Fibroblast of skin of back (primary cell): ENCODE measurements at places on chromosomes 1 and 21.

DNA sequence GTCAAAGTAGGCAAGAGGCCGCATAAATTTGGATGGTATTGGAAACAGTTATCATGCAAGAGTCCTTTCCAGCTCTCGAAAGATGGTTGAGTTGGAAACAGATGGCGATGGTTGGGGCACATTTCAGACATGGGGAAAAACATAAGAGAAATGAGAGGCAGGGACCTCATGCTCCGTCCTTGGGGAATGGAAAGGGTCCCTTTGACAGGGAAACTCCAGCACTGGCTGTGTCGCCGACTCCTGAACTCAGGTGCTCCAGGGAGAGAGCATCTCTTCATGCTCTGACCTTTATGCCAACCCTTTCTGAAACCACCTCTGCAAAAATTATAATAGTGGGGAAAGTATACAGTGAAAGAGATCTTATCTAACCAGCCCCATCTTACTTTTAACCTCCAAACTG, 36.8 kb upstream of the COL6A2 start:
- DNase-seq: no peak

GRCh38 chr21:42513985-42514882, 582 bp downstream of the SLC37A1 start:
- peak; percentile 11 for DNase-seq

DNA sequence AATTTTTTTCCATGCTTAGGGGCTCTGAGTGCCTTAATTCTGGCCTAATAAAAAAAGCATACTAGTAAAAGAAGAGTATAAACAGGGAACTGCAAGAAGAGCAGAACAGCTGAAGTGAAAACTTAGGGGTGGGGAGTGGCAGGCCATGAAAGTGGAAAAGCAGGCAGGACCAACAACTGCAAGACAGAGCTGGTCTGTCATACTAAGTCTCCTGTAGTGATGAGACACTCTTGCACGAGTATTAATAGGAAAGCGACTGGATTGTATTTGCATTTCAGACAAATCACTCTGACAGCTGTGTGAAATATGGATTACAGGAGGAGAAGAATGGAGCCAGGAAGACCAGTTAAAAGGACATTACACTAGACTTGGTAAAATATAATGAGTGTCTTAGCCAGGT, 449.9 kb downstream of the NUF2 start:
- no peak for DNase-seq

GRCh38 chr1:171107262-171107940, 16.7 kb downstream of the FMO3 start:
- no peak for DNase-seq

DNA sequence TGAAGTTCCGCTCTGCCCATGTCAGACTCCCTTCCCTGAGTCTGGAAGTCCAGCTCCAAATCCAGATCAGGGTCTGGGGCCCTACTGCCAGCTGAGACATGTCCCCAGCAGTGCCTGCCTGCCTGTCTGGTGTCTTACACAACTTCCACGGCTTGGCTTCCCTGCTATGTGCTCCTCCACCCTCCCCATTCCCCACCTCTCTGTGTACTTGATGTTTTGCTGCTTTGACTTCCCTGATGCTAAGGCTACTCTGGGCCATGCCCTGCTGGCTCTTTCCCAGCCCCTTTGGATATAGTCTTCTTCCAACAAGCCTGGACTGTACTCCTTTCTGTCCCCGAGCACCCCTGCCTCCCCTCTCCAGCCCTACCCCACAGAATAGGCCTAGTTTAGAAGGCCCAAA, 7.3 kb downstream of the GJA5 start:
- no peak for DNase-seq

- DNase-seq: peak; percentile 74
Measured at GRCh38 chr1:98702976-98703375, 41.5 kb downstream of the SNX7 start.

DNA sequence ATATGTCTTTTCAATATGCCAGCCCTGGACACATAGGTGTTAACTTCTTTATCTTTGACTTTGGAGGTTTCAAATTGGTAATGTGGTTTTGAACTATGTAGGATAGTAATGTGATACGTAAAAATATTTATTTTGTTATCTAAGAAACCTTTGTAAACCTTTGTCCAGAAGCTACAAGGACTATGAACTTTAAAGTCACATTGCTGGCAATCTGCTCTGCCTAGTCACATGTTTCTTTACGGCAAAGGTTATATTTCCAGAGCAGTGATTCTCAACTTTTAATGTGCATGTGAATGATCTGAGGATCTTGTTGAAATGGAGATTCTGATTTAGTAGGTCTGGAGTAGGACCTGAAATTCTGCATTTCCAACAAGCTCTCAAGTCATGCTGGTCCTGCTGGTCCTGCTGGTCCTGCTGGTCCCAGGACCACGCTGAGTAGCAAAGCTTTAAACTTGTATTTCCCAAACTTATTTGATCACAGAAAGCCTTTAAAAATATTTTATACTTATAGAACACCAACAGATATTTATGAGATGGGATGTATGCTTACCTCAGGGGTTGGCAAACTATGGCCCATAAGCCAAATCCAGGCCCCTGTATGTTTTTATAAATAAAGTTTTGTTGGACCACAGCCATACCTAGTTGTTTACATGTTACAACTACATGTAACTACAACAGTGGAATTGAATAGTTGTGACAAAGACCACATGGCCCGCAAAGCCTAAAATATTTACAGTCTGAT, 57.9 kb upstream of the QSOX1 start:
- DNase-seq: no peak

DNA sequence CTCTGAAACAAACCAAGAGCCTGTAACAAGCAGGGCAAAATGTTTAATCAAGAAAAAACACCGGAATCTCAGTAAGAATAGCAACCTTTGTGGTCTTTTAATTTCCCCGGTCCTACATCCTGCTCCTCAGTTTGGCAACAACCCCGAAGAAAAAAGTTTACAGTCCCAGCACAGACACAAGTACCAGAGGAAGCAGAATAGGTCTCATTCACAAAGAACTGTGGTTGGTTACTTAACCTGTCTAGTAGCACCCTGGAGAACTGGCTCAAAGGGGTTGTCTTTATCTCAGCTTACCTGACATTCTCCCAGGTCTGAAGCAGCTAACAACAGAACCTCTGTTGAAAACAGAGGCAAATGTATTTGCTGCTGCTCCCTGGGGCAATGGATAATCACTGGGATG, 399.3 kb downstream of the AJAP1 start:
- DNase-seq: no peak

DNA sequence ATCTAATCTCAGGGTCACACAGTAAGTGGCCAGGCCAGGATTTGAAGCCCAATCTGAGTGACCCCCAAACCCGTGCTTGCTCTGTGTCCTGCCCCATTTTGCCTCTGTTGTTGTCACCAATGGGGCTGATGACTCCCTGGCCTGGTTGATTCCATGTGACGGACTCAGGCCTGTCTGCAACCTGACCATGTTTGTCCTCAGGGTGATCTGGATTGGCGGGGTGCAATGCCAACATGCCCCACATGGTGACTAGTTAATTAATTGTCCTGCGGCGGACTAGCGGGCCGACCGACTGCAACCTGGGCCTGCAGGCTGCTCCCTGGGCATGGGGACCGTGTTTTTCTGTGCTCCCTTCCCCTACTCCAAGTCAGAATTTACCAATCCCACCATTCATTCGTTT, 256.3 kb downstream of the MATN1 start:
- DNase-seq: no peak

- DNase-seq: no peak
Measured at GRCh38 chr1:235583511-235584001, 66.0 kb downstream of the GNG4 start.

GRCh38 chr1:246728311-246728710, 4.1 kb downstream of the SCCPDH start:
- no peak for DNase-seq

- no peak for DNase-seq
Measured at GRCh38 chr1:192998536-192998935, 60.6 kb downstream of the UCHL5 start.

DNA sequence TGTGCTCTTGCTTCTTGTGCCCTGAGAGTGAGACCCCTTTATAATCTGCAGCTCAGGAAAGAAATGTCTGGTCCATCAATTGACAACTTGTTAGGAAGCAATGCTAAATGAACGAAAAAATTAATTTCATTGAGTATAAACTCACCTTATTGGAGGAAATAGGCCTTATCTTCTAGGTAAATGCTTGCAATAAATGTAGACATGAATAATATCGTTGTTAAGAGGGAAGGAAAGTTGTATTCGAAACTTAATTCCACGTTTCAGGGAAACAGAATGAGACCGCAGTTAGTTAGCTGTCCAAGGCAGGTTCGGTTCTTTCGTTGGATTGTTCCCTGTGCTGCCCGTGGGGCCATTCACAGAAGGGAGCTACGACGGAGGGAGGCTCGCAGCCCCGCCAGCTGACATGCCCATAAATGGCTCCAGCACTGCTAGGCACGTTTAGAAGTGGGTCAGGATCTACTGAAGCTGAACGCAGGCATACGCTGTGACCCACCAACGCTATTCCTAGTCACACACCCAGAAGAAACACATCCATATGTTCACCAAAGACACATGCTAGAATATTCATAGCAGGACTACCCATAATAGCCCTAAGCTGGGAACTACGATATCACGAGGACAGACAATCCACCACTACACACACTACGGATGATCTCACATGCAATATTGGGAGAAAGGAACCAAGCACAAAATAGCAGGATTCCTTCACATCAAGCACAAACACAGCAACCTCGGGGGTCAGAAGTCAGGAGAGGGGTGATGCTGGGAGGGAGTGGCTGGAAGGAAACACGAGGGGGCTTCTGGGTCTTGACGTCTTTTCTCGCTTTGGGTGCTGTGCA, 56.2 kb upstream of the LBR start:
- DNase-seq: no peak

GRCh38 chr1:196544617-196545016, 63.6 kb downstream of the KCNT2 start:
- DNase-seq: no peak

DNA sequence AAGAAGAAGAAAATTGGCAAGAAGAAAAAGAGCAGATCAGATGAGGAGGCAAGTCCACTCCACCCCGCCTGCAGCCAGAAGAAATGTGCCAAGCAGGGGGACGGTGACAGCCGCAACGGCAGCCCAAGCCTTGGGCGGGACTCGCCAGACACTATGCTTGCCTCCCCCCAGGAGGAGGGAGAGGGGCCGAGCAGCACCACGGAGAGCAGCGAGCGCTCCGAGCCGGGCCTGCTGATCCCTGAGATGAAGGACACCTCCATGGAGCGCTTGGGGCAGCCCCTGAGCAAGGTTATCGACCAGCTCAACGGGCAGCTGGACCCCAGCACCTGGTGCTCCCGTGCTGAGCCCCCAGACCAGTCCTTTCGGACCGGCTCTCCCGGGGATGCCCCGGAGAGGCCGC, 9.0 kb upstream of the SLC25A34 start:
- DNase-seq: no peak

DNA sequence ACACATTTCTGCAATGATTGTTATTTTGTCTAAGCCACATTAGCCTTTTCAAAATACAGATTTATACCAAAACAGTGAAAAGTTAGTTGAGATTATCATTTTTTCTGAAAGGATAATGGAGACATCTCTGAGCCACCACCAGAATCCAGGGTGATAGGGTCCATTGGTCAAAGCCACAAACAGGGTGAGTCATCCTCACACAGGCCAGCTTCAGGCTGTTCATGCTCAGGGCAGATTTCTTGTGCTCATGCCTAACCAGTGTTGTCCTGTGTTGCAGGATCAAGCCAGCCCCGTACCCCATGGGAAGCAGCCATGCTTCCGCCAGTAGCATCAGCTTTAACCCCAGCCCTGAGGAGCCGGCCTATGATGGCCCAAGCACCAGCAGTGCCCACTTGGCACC, 13.4 kb downstream of the ELOA start:
- no peak for DNase-seq

DNA sequence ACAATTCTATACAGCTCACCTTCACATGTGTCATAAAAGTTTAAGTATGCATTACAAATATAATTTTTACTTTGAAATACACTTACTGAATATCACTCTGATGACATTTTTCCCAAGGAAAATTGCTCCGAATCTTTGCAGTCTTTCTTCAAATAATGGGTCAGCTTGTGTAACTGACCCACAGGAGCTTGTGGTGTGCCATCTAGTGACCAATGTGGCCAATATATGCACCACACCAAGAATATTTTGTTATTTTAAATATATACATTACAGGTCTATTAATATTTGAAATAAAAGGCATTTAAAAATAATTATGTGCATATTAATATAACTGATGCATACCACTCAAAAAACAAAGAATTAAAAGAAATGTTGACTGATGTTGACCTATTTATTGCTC, 271.4 kb downstream of the TBX15 start:
- DNase-seq: no peak

DNA sequence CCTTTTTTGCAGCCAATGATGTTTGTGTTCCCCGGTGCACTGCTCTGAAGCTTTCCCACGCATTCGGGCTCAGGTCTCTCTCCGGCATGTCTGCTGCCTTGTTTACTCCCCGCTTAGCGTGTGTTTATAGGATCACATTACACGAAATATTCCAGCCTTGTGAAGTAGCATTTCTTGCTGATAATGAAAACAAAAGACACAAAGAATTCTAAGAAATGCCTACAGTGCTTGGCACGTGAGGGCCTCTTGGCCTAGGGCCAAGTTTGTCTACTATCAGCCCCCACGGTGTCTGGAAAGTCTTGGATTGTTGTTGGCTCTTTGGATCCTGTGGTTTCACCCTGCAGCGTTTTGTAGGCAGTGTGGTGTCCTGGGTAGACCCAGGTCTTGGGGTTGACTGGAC, 11.2 kb upstream of the GSTM4 start:
- DNase-seq: no peak

DNA sequence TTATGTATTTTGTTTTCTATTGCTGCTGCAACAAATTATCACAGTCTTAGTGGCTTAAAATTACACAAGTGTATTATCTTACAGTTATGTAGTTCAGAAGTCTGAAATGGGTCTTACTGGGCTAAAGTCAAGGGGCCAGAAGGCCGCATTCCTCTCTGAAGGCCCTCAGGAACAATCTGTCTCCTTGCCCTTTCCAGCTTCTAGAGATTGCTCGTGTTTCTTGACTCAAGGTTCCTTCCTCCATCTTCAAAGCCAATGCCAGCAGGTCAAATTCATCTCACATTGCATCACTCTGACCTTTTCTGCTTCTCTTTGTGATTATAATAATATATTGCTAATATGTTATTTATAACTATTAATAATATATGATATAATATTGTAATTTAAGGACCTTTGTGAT, 97.1 kb downstream of the DIRAS3 start:
- no peak for DNase-seq

GRCh38 chr21:17925000-17925610, 105.9 kb upstream of the C21orf91 start:
- DNase-seq: peak; percentile 51

DNA sequence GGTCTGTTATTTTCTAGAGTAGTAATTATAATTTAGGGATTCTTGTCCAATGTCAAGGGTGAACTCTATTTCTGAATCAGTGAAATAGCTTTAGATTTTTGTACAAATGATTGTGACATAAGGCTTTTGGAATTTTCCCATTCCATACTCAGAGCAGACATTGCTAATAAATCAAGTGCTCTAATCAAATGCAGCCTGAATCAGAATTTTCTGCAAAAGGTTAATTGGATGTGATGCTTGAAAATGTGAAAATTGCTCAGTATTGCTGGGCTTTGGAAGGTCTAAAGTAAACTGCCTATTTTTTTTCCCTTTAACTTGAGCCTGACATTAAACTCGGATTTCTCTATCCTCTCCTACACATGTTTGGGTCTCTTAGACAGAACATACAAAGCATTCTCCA, 23.2 kb downstream of the SGIP1 start:
- peak; percentile 43 for DNase-seq

GRCh38 chr1:20785907-20786252, 1.2 kb downstream of the HP1BP3 start:
- no peak for DNase-seq

- no peak for DNase-seq
Measured at GRCh38 chr1:9877962-9878361, 32.1 kb downstream of the CTNNBIP1 start.
